Vagina (tissue), 2 donors: ENCODE measurements at places on chromosomes 4 and X.
A peak's percentile ranks its signal among the peaks of the same experiment; 100 is the strongest.

- DNase-seq, result no peak
Measured at GRCh38 chrX:71650333-71650969, 16.9 kb upstream of the LOC101059915 start.

DNA sequence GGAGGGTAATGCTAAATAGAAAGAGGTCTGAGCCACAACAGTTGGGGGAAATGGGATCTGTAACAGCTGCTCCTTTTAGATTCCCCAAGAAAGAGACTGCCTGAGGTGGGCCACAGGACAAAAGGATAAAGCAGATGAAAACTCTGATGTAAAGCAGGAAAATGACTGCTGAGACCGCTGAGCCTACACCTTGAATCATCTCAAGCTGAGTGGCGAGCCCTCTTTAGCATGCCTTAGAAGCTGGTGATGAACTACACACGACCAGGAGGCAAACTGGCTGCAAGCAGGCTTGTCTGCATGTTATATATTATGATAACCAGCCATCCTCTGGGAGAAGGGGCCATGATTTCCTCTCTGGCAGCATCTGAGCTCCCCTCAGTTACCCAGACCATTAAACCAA, 88.4 kb downstream of the TTC29 start:
- no peak for DNase-seq

DNA sequence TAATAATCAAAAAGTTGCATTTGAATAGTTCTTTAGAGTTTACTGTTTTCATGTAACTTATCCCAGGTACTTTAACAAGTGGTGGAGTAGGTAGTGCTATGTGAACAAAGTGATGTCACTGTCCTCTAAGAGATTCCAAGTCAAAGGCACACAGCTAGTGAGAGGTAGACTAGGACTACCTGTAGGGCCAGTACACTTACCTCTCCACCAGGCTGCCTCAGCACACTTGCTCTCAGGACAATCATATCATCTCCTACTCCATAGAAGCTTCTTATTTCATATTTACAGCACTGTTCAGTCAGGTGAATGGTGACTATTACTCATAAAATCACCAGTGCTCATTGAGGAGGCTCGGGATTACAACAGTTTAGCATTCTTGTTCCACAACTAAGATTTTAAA, 173.0 kb upstream of the EMCN start:
- DNase-seq, result no peak

DNA sequence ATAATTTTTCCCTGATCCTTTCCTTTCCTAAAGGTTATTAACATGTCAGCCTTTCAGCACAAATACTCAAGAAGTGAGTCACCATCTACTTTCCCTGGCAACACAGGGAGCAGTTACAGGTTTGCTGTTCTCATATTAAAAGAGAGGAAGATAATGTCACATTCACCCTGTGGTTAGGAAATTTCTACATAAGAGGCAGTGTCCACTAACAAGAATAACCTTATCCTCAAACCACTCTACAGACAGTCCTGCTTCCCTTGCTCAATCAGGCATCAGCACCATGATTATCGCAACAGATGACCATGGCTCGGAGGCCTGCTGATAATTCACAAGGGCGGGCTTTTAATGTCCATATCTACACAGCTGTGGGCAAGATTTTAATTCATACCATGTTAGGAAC, 30.9 kb downstream of the RNF150 start:
- no peak for DNase-seq

DNA sequence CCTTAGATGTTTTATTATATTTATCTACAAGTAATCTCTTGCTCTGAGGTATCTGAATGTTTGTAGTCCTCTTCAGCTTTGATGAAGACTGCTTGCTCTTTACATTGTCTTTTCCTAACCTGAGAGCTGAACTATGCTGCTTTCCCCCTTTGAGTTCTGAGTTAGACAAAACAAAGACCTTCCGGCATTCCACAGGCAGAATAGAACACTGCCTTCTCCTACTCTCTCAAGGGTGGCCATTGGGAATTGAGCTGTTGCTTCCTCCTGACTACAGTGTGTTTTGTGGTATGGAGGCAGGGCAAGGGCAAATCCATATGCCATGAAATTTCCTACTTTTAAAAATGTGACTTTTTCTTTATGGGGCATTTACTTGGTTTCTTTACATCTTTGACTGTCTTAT, 841.0 kb downstream of the FAM133A start:
- no peak for DNase-seq

DNA sequence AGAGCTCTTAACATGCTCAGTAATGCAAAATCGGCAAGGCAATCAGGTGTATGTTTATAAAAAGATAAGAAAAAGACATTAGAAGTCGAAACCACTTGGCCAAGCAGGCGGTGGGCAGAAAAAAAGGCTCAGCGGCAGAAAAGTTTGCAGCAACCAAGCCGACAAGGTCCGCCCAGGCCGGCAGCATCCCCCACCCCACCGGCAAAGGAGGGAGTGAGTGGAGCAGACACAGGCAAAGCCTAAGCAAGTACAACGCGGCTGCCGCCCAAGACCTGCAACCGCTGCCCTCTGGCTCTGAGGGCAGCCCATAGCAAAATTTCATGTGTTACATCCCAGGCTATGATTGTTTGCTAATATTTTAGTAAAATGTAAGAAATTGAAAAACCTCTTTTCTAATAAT, 125.4 kb upstream of the ZCCHC13 start:
- DNase-seq, result no peak

- DNase-seq, result no peak
Measured at GRCh38 chrX:48606091-48606490, 8.8 kb downstream of the WDR13 start.

- no peak for DNase-seq
Measured at GRCh38 chrX:64570204-64570603, 175.0 kb upstream of the MTMR8 start.

DNA sequence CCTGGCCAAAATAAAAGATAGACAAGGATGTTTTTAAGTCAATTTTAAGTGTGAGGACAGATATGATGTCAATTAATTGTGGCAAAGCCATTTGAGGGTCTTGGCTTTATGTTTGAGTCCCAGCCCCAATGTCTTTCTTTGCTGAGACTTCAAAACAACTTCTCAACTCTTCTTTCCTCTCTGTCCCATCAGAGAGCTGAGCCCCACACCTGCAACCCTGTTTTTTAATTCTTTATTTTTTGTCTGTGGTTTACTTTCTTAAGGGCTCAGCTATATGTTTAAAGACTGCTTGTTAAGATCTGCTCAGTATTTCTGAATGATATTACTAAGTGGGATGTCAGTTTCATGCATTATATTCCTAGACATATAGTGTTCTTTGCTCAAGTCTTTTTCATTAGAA, 164.3 kb downstream of the HS3ST1 start:
- no peak for DNase-seq

- no peak for DNase-seq
Measured at GRCh38 chrX:29082558-29082957, 495.3 kb downstream of the IL1RAPL1 start.

- DNase-seq, result no peak
Measured at GRCh38 chr4:95386410-95386809, 162.4 kb downstream of the UNC5C start.

DNA sequence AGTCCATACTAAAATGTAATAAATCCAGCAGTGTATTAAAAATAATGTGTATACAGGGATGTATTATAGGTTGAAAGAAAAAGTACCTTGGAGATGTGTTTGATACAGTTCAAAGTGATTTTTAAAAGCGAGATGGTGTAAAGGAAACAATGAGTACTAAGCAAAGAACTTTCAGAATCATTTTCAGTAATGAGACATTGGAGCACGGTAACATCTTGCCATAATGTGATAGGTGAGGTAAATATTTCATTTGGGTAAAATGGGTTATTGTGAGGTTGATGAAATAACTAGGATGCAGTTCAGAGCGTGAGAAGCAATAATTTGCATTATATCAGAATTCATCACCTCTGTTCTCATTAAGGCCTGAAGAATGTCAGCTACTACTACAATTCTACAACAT, 25.9 kb downstream of the EIF2S3 start:
- no peak for DNase-seq

DNA sequence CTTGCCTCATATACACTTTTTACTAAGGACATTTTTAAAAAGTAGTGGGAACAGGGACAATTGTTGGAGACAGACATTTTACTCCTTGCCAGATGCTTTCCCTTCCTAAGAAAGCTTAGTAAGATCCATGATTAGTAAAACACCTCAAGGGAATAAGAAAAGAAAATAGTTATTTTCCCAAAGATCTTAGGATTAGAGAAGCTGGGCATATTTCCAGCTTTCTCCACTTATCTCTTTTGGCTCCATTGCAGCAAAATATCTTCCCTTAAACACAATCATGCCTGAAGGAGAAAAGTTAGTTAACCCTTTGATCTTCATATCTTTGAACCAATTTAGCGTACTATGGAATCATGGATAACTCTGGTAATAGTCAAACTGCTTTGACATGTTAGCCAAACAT, 257.9 kb downstream of the PCDH18 start:
- DNase-seq, result no peak

DNA sequence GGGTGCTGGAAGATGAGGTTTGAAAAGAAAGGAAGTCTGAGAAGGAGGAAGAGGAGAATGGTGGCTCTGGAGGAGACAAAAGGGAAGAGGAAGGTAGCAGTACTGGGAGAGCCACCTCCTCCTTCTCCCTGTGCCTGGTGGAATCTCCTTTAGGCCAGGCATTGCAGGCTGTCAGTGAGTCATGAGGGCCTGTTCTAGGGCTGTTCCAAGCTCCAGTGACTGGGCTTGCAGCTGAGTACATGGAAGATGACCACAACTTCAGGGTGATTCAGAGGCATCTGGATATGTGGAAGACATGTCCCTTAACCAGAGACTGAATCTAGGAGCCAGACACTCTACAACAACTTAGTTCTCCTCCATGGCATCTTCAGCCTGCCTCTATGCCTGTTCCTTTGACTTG, 107.8 kb downstream of the EFNB1 start:
- DNase-seq, result peak; percentile 67

- no peak for DNase-seq
Measured at GRCh38 chr4:153809916-153810810, 21.3 kb upstream of the SFRP2 start.

- no peak for DNase-seq
Measured at GRCh38 chr4:70842761-70843435, 3.2 kb upstream of the GRSF1 start.

- no peak for DNase-seq
Measured at GRCh38 chr4:8395504-8396296, 44.8 kb downstream of the ACOX3 start.

DNA sequence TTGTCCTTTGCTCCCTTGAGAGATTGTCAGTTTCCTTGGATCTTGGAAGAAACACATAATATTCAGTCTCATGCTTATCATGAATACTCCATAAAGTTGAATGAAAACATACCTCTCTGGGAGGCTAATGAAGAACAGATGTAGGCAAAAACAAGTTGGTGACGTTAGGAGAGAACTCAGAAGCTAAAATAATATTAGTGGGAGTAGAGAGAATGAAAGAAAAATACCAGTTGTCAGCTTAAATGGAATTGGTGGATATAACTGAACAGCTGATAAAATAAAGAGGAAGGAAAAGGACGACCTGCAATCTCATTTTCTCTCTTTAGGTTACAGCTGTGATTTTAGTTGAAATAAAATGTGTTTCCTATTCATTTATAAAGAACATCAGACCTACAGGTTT, 124.8 kb downstream of the SNCA start:
- DNase-seq, result no peak

- DNase-seq, result no peak
Measured at GRCh38 chr4:7127576-7127975, 59.7 kb upstream of the GRPEL1 start.

- DNase-seq, result no peak
Measured at GRCh38 chrX:107738272-107738671, 37.3 kb downstream of the TSC22D3 start.

GRCh38 chrX:2650865-2651264, 40.2 kb upstream of the CD99 start:
- DNase-seq, result no peak

DNA sequence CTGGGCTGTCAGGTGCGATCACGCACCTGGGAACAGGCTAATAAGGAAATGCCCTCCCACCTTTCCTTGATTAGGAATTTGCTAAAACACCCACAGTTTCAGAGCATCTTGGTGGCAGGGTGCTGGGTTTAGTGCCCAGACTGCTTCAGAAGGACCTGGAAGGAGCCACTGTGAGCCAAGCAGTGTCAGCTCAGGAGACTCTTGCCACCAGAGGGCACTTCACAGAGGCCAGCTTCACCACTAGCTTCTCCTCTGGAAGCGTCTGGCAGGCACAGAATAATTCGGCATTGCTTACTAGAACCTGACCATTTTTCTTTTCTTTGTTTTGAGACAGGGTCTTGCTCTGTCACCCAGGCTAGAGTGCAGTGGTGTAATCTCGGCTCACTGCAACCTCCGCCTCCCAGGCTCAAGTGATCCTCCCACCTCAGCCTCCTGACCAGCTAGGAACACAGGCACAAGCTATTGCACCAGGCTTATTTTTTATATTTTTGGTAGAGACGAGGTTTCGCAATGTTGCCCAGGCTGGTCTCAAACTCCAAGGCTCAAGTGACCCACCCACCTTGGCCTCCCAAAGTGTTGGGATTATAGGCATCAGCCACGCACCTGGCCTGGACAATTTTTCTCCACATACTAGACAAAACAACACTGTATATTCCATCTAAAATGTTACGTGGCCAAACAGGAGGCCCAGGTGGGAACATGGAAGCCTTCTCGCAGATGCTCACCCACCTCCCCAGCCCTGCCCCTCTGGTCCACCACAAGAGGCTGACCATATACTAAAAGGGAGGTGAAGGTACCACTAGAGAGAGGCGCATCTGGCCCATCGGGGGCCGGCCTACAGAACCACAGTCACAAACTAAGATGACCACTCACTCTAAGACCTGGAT, 14.1 kb downstream of the NOP14 start:
- peak; percentile 67 for DNase-seq

DNA sequence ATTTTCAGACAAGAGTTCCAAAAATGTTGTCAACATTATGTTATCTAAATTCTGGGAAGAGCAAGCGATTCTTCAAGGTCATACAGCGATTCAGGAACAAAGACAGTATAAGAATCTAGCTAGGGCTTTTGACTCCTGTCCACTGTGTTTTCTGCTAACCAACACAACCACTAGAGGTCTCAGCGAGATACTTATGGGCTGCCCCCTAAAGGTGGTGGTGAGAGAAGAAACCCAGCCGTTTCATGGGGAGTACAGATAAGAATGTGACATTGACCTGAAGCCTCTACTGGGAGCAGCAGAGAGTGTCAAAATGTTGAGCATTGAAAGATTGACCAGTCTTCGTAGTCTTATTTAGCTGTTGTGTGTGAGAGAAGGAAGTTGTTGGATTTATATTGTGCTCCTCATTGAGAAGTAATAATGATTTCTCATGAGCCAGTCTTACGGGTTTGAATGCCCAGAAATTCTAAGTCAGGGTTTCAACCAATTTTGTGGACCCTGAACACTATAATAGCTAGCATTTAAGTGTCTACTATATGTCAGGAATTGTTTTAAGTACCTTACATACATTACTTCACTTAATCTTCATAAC, 168.3 kb downstream of the SPRY1 start:
- no peak for DNase-seq

GRCh38 chrX:51332188-51332942, at the start of gene NUDT10:
Gene NUDT10 (plus strand): TSS chrX:51332822. CDS start chrX:51332966, 144 bp downstream.
- DNase-seq, result no peak
